Heart left ventricle (tissue), 16 donors: ENCODE measurements at places on chromosomes 2 and 18. TPM values are rescaled to one million over a fixed set of nuclear protein-coding genes. Genes with fewer than 3 reads are reported as not detected.

CYP26B1 gene
- 3.0 TPM for total RNA-seq

RBM45 gene
- 8.5 TPM for total RNA-seq

ATP6V1B1 gene
- total RNA-seq, result 0.39 TPM

ANKRD62 gene
- not detected for total RNA-seq

ZSWIM2 gene
- total RNA-seq, result not detected

MERTK gene
- total RNA-seq, result 5.9 TPM

ZNF142 gene
- 20.7 TPM for total RNA-seq

VAMP5 gene
- 45.2 TPM for total RNA-seq

KCNE4 gene
- total RNA-seq, result 1.0 TPM

SPEG gene
- total RNA-seq, result 124 TPM

FAM237A gene
- not detected for total RNA-seq

KYNU gene
- 0.77 TPM for total RNA-seq

GRP gene
- not detected for total RNA-seq

VAMP8 gene
- 7.4 TPM for total RNA-seq

TMEM163 gene
- 0.14 TPM for total RNA-seq

DNA sequence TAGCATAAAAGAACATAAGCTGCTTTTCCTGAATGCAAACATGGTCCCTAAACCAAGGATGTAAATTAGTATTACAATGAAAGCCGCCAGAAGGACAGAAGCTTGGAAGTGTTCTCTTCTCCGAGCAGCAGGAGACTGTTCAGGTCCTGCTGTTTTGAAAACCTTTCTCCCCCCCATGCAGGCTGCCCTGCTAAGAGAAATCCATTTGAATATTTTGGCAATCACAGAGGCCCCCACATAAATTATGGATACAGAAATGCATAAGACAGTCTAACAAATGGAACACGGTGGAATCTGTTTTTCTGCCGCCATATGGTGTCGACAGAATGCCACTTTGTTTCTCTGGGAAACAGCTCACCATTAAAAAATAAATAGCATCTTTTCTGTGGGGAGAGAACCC lies 600.4 kb upstream of the KLHL29 start:
- DNase-seq, result no peak

DNA sequence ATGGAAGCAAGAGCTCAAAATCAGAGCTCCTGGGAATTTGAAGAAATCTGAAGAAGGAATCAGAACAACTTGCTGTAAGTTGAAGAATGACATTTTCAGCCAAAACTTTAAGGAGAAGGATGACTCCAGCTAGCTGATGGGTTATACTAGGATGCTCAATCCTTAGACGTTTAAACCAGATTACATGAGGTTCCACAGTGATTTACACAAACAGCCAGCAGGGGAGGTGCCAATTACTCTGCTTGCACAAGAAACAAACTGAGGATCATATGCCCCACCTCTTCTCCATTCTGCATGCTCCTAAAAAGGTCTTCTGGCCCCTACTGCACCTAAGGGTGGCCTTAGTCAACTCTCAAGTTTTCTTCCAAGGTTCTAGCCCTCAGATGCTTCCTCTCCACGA lies 47.9 kb upstream of the PCBP1 start:
- no peak for DNase-seq

DNA sequence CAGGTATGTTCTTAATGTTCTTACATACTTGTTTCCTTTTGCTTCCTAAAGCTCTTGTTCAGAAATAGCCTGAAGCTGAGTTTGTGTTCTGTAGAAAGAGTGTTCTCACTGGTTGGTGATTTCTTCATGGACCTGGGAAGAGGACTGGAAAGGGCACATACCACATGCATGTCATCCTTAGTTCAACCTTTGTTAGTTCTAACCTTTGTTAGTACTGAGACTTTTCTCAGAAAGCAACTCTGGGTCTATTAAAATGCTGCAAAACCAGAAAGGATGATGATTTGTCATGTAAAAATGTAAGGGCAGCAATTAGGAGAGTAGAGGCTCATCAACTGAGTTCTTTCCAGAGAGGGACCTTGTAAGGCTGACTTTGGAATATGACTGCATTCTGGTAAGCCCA lies 2.5 kb upstream of the FAP start:
- DNase-seq, result no peak

DNA sequence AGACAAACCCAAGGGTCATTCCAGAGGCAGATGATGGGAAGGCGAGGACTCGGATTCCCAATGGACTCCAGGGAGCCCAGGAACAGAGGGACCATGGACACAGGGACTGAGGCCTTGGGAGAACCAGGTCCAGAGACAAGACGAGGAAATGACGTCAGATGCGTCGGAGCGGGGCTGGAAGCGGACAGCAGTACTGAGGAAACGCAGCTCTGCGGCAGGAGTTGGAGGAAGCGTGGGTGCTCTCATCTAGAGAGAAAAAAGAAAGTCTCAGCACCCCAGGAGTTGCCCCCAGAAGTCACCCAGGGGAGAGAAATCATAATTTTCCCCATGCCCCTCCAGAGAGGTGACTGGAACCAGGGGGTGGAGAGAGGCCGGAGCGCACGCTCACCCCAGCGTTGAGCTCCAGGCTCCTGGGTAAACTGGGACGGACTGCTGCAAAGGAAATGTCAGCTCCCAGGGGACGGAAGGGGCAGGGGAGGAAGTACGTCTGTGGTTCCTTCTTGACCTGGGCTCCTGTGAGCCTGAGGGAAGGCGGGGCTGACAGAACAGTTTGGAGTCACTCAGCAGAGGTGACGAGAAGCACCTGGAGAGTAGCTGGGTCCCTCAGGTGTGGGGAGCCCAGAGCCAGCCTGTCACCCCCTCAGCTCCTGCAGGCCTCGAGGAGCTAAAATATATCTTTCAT lies 44.7 kb downstream of the CMPK2 start:
- peak; percentile 50 for DNase-seq

- no peak for DNase-seq
Observed at GRCh38 chr2:44579115-44579836, 217.5 kb downstream of the CAMKMT start.

DNA sequence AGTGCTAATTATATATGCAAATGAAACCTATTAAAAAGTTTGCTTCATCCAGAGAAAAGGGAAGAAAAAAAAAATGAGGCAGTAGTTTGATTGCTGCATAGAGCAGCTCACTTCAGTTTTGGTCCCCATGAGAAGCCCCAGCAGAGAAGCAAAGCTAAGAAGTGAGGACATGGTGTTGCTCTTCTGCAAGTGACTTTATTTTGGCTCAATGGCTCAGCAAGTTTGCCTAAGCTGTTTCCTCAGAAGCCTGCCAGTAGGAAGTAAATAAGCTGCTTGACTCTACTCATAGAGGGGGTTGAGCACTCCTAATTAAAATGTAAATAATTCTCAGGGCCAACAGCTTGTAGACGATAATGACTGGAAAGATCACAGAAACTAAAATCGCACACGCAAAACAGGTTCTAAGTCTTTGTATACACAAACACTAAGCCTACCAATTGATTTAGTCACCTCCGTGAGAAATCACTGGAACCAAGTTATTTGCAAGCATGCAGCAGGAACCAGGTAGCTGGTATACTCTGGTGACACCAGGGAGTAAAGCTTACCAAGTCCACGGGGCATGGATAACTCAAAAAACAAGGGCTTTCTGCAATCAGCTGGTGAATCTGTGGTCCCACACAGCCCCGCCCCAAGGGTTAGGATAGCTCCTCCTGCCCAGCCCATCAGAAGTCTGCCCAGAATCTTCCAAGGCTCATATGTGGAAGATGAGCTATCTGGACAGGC lies 39.7 kb upstream of the NABP1 start:
- no peak for DNase-seq

DNA sequence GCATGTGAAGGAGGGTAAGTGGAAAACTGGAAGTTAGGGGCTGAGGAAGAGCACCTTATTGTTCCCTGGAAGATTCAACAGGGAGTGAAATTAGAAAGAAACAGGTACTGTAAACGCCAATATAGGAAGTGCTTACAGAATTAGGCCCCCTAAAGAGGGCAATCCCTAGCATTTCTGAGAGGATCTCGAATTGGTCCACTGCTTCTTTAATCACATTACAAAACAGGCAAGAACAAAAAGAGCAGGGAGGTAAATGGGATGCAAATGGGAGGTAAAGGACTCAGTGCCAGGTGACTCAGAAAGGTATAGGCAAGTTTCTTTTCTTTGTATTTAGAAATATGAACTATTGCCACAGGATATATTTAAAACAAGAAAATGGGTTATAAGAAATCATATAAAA lies 116.4 kb upstream of the FANCL start:
- DNase-seq, result no peak

GRCh38 chr2:69721022-69721421 lies 20.9 kb upstream of the ANXA4 start:
- no peak for DNase-seq

- no peak for DNase-seq
Observed at GRCh38 chr2:85066006-85066740, 67.0 kb upstream of the TCF7L1 start.

GRCh38 chr2:127679680-127680361 lies 4.5 kb upstream of the LIMS2 start:
- DNase-seq, result no peak

DNA sequence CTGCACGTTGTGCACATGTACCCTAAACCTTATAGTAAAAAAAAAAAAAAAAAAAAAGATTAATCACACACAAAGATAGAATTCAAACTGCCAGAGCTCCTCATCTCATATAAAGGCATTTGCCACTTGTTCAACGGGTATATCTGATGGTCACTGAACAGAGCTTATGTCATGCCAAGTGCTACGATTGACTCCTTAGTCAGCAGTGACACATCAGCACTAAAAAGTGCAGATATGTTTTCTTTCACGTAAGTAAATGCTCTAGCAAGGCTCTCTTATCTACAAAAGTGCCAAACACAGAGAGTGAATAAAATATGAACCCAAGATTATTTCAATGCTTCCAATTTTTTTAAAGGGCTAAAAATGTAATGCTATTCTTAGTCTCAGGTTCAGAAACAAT lies 1.1 kb downstream of the LMAN1 start:
- no peak for DNase-seq

DNA sequence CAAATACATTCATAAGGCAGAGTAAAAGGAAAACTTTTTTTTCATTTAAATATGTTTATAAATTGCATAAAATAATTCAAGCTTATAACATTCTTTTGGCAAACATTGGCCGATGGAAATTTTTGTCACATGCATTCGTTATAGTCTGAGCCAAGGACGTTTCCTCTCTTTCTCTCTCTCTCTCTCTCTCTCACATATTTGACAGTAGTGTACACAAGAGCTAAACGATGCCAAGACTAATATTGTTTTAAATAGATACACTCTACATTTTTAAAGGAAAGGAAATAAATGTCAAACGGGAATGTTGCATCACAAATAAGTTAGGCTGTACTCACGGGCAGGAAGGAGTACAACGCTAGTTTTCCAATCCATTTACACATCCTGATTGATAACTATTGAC lies 251.1 kb upstream of the SMIM21 start:
- no peak for DNase-seq

DNA sequence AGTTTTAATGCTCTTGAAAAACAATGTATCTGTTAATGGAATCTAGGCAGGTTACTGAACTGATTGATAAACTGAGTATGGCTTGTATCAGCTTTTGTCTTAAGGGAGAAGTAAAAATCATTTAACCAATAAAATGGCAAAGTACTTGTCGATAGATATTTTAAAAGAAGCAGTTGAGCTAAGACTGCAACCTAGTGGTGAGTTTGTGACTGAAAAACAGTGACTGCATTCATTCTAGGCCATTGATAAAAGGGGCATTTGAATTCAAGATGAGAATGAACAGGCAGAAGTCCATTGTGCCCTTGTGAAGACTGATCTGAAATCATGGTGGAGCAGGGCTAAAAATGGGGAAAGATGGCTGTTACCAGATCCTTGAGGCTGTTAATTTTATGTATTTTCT lies 59.4 kb upstream of the MSTN start:
- no peak for DNase-seq

GRCh38 chr2:3413697-3414096 lies 34.2 kb downstream of the TRAPPC12 start:
- DNase-seq, result no peak

GRCh38 chr2:21257621-21258020 lies 133.9 kb downstream of the TDRD15 start:
- DNase-seq, result no peak

DNA sequence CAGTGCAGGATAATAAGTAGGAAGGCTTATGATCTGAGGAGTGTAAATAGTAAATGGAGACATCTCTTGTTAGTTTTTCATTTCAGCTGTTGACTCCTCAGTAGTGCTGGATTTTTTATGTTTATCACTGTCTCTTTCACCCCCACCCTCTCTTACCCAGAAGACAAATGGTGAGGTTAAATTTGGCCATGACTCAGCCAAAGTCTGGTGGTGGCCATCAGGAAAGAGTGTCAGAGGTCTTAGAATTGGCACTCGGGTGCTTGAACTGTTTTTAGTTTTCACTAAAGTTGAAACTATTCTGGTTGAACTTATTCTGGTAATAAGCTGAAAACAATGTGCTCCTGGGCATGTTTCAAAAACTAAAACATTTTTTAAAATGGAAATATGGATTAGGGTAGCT lies 123.3 kb downstream of the FHOD3 start:
- DNase-seq, result no peak

- DNase-seq, result no peak
Observed at GRCh38 chr18:25097569-25098056, 254.4 kb downstream of the ZNF521 start.

- DNase-seq, result no peak
Observed at GRCh38 chr2:105765415-105766299, 20.9 kb downstream of the NCK2 start.

GRCh38 chr2:60954139-60954538 lies 63.4 kb upstream of the PEX13 start:
- DNase-seq, result no peak

- DNase-seq, result no peak
Observed at GRCh38 chr2:210356944-210357343, 42.0 kb upstream of the MYL1 start.
